Renal cortex interstitium (tissue), 15 donors: ENCODE measurements at places on chromosomes 4 and X. TPM values are rescaled to one million over a fixed set of nuclear protein-coding genes. Genes with fewer than 3 reads are reported as not detected.

DIPK2B gene
- polyA plus RNA-seq, result 8.3 TPM

TLR8 gene
- 0.44 TPM for polyA plus RNA-seq

TMEM31 gene
- polyA plus RNA-seq, result 0.85 TPM

LRIT3 gene
- 0.71 TPM for polyA plus RNA-seq

STK32B gene
- 7.6 TPM for polyA plus RNA-seq

ZNF630 gene
- polyA plus RNA-seq, result 3.2 TPM

CMC4 gene
- polyA plus RNA-seq, result 8.0 TPM

DCAF4L1 gene
- polyA plus RNA-seq, result 0.23 TPM

CHM gene
- polyA plus RNA-seq, result 24.7 TPM

MAGEA4 gene
- polyA plus RNA-seq, result not detected

WDR17 gene
- 11.4 TPM for polyA plus RNA-seq

C1QTNF7 gene
- polyA plus RNA-seq, result 24.0 TPM

DGKK gene
- 12.5 TPM for polyA plus RNA-seq
